ENCODE measurements at places on chromosomes 1 and 21. TPM values are rescaled to one million over a fixed set of nuclear protein-coding genes. Genes with fewer than 3 reads are reported as not detected.

DNA sequence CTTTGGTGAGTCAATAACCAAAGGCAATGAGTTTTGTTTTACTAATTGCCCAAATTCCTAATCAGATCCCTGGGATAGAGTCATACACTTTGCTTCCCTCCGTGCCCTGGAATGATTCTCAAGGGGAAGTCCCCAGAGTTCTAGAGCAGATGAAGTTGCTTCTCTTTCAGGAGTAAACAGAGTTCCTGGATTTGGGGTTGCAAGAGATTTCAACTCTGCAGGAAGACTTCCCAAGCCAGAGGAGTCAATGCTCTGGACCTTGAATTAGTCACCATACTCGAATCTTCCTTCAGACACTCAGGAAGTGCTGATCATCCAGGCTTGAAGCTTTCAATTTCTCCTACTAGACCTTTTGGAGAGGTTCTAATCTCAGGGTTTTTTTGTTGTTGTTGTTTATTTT, 39.6 kb downstream of the FCER1A start:
- no peak for DNase-seq

RPE65 gene
- not detected for total RNA-seq

DNA sequence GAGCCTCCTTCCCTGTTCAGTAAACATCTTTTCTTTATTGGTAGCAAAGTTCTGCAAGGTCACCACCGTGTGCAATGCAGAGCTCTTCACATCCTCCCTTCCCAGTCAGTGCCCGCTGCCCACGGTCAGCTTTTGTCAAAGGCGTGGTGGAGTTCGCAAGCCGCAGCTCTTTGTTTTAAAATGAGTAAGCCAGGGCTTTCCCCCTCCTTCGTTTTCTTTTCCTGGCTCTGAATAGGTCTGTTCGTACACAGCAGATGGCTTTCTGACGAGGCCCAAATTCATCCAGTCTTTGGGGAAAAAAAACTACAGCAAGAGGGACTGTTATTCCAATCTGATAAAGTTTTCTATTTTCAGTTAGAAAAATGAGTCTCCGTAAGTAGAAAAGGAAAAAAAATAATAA, 153.2 kb downstream of the LRIG2 start:
- DNase-seq: no peak

- no peak for DNase-seq
Measured at GRCh38 chr1:32632829-32633228, 17.5 kb downstream of the ZBTB8OS start.

EDN2 gene
- total RNA-seq: not detected

Measured in thyroid gland (tissue), 4 donors.